HFFc6 (cell line): ENCODE measurements at places on chromosomes 1 and 21. TPM values are rescaled to one million over a fixed set of nuclear protein-coding genes. Genes with fewer than 3 reads are reported as not detected.

Gene RNU1-3
- total RNA-seq, result 1,140 to 1,455 TPM (median 1,191 TPM) in 3 replicates

Gene GIPC2
- total RNA-seq, result 0.18 to 1.00 TPM (median 0.48 TPM) in 3 replicates

Gene MTOR
- total RNA-seq, result 38.9 to 40.0 TPM (median 39.2 TPM) in 3 replicates

Gene GJA8
- total RNA-seq, result not detected in 2 replicates

Gene BARHL2
- total RNA-seq, result not detected in 3 replicates

Gene FBXO42
- 11.5 to 16.3 TPM (median 16.0 TPM) in 3 replicates for total RNA-seq

Gene MYOG
- not detected in 3 replicates for total RNA-seq

Gene RGS7
- total RNA-seq, result 2.1 to 3.0 TPM (median 2.7 TPM) in 3 replicates

- H3K4me3 ChIP-seq, result no peak overlapping the region
- DNase-seq, result no peak
- 0 out of 2 replicates have a peak, but pooled peaks cover 4% of the 10 kb centered on the region for H3K36me3 ChIP-seq
- no peak overlapping the region for H3K27ac ChIP-seq
- peaks cover 9% of the 10 kb centered on the region; the same call in 1 of the 2 replicates for H3K4me1 ChIP-seq
Measured at GRCh38 chr1:174656409-174657059, 208.8 kb downstream of the GPR52 start.

- no peak overlapping the region for H3K27ac ChIP-seq
- H3K27me3 ChIP-seq, result peaks cover 2% of the 10 kb centered on the region
- no peak overlapping the region for H3K4me3 ChIP-seq
- no peaks in the 10 kb centered on the region for H3K36me3 ChIP-seq
- H3K4me1 ChIP-seq, result peaks cover 39% of the 10 kb centered on the region
Measured at GRCh38 chr1:63935143-63935542, 161.3 kb downstream of the ROR1 start.

DNA sequence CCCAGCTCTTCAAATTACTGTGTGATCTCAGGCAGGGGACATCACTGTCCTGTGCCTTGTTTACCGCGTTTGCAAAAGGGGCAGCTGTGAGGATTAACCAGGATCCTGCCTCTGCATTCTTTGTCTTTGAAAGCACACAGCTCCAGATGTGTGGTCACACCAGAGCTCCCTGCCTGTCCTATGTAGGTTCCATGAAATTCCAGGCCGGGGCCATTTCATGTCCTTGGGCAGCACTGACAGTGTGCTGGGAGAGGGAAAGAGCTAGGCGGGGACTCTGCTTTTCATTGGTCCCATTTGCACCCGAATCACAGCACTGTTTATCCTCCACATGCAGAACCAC lies 42.2 kb upstream of the SELENON start:
- H3K4me1 ChIP-seq, result no peaks in the 10 kb centered on the region
- DNase-seq, result no peak
- peaks cover 59% of the 10 kb centered on the region for H3K27me3 ChIP-seq

DNA sequence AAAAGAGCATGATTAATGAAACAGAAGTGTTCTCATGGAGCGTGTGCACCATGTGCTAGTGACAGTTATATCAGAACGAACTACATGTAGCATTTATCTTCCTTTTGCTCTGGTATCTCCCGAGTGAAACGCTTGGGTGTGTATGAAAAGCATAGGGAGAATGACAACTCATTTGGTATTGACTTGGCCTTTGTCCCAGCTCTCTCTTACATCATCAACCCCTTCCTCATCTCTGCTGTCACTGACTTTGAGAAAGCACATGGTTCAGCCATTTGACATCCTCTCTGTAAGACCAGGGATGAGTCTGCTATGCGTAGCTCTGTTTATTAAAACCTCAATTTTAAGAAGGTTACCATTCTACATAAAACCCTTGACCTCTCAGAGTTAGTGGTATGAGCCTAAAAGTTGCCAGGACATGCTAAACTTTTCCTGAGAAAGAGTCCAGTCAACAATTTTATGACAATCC lies 201.0 kb downstream of the NRIP1 start:
- no peaks in the 10 kb centered on the region; the same call in 1 of the 2 replicates for H3K27me3 ChIP-seq
- peaks cover 14% of the 10 kb centered on the region for H3K36me3 ChIP-seq
- peak overlapping the region; percentile 12; the same call in 1 of the 2 replicates for H3K4me3 ChIP-seq

DNA sequence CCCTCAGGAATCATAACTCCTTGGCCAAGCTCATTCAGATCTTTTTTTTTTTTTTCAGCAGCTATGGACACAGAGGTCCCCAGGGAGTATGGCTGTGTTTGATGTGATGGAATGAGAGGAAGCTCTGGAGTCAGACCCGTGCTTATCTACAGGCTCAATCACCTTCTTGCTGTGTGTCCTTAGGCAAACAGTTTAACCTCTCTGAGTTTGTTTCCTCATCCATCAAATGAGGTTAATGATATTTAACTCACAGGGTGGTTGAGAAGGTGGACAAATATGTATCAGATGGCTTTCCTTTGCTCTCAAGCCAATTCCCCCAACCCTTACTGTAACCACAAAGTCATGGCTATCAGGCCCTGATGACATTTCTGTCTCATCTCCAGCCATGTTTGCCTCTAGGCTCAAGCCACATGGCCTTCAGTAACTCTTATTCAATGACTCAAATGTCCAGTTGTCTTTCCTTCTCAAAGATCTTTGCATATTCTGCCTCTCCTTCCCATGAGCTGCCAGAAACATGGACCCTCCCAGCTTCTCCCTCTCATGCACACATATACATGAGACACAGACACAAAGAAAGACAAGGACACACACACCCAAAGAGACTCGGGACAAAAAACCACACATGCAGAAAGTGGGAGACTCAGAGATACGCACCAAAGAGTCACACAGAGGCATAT lies 303.5 kb upstream of the KAZN start:
- no peaks in the 10 kb centered on the region for H3K4me1 ChIP-seq
- no peak for DNase-seq
- H3K36me3 ChIP-seq, result no peaks in the 10 kb centered on the region
- no peak overlapping the region for H3K27ac ChIP-seq
- no peak overlapping the region for H3K4me3 ChIP-seq

- H3K36me3 ChIP-seq, result no peaks in the 10 kb centered on the region
- H3K4me1 ChIP-seq, result no peaks in the 10 kb centered on the region
- H3K27ac ChIP-seq, result no peak overlapping the region
- no peak for DNase-seq
- no peak overlapping the region for H3K4me3 ChIP-seq
- peaks cover 3% of the 10 kb centered on the region; the same call in 1 of the 2 replicates for H3K27me3 ChIP-seq
Measured at GRCh38 chr1:57889676-57890320, 465.9 kb upstream of the DAB1 start.

DNA sequence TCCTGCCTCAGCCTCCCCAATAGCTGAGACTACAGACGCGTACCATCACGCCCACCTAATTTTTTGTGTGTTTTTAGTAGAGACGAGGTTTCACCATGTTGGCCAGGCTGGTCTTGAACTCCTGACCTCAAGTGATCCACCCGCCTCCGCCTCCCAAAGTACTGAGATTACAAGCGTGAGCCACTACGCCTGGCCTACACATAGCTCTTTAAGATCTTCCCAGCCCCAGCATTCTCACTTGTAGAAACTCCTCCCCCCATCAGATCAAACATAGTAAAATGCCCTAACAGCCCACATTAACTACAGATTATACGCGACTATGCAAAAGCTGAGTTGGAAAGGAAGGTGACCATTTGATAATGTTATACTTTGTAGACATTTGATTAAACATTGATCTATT lies 634.8 kb downstream of the MATN1 start:
- H3K4me1 ChIP-seq, result peaks cover 17% of the 10 kb centered on the region
- peaks cover 4% of the 10 kb centered on the region for H3K27me3 ChIP-seq
- H3K27ac ChIP-seq, result no peak overlapping the region
- DNase-seq, result no peak

GRCh38 chr1:219430419-219430818 lies 182.5 kb downstream of the ZC3H11B start:
- no peak overlapping the region for H3K4me3 ChIP-seq
- no peak overlapping the region for H3K27ac ChIP-seq
- no peak for DNase-seq
- no peaks in the 10 kb centered on the region for H3K36me3 ChIP-seq
- H3K27me3 ChIP-seq, result no peaks in the 10 kb centered on the region

GRCh38 chr1:233904633-233905415 lies at the start of gene SLC35F3:
SLC35F3 (plus strand) TSS chr1:233904676.
- H3K36me3 ChIP-seq, result peaks cover 12% of the 10 kb centered on the region
- peaks cover 2% of the 10 kb centered on the region; the same call in 1 of the 2 replicates for H3K27me3 ChIP-seq
- no peak within 1 kb of the TSS for H3K27ac ChIP-seq
- H3K4me3 ChIP-seq, result no peak within 1 kb of the TSS

- DNase-seq, result no peak
- H3K36me3 ChIP-seq, result no peaks in the 10 kb centered on the region
- peaks cover 4% of the 10 kb centered on the region; the same call in 1 of the 2 replicates for H3K4me1 ChIP-seq
- no peak overlapping the region for H3K27ac ChIP-seq
- no peak overlapping the region for H3K4me3 ChIP-seq
- H3K27me3 ChIP-seq, result peaks cover 6% of the 10 kb centered on the region; the same call in 1 of the 2 replicates
Measured at GRCh38 chr1:56973923-56974742, 8.3 kb upstream of the C8B start.

DNA sequence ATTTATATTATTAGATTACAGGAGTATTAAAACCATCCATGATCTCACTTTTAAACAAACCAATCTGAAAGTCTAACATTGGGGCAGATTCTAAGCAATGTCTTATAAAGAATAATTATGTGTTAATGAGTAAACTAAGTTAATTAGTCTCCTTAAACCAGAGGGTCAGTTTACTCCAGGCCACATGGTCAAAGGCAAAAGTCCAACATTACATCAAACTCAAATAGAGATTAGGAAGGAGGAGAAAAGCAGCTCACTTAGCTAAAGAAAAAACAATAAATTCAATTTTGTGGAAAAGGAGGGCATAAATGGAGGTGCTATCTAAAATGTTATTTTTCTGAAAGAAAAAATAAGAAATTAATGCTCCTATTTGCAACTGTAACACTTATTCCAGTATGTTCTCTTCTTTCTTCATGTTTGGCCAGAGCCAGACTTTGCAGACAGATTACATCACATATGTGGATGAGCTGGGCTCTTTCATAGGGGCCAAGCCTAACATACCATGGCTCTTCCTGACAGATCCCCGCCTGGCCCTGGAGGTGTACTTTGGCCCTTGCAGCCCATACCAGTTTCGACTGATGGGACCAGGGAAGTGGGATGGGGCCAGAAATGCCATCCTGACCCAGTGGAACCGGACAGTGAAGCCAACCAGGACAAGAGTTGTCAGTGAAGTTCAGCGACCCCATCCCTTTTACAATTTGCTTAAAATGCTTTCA lies 24.3 kb upstream of the FMO2 start:
- H3K27me3 ChIP-seq, result peaks cover 9% of the 10 kb centered on the region; the same call in 1 of the 2 replicates
- DNase-seq, result no peak

DNA sequence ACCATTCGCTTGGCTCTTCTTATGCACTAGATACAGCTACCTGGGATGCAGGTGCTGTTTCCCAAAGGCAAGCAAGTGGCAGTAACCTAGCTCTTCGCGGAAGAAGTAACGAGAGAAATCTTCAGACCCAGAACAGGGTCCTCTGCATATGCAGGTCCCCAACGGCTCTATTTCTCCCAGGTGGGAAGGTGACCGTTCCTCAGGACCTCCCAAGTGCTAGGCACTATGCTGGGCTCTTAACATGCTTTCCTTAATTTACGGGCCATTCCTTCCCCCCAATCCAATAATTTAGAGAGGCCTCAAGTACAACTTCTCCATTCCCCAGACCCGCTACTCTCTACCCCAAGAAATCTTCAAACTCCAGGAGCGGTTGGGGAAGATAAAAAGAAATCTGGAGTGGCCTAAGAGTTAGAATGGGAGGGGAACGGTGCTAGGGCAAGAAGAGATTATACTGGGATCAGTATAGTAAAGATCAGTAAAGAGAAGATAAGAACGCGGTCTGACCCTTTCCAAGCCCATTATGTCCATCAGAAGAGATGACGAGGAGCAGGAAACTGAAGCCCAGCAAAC lies 410 bp downstream of the TXNDC12 start:
- peaks cover 59% of the 10 kb centered on the region for H3K4me1 ChIP-seq
- DNase-seq, result no peak
- peaks cover 4% of the 10 kb centered on the region for H3K27me3 ChIP-seq
- H3K36me3 ChIP-seq, result peaks cover 23% of the 10 kb centered on the region
- peak overlapping the region; percentile 100 for H3K4me3 ChIP-seq
- peak overlapping the region; percentile 95 for H3K27ac ChIP-seq

- peaks cover 7% of the 10 kb centered on the region for H3K36me3 ChIP-seq
- peaks cover 5% of the 10 kb centered on the region; the same call in 1 of the 2 replicates for H3K27me3 ChIP-seq
- H3K27ac ChIP-seq, result no peak overlapping the region
Measured at GRCh38 chr21:31932470-31932764, 59.6 kb downstream of the HUNK start.

DNA sequence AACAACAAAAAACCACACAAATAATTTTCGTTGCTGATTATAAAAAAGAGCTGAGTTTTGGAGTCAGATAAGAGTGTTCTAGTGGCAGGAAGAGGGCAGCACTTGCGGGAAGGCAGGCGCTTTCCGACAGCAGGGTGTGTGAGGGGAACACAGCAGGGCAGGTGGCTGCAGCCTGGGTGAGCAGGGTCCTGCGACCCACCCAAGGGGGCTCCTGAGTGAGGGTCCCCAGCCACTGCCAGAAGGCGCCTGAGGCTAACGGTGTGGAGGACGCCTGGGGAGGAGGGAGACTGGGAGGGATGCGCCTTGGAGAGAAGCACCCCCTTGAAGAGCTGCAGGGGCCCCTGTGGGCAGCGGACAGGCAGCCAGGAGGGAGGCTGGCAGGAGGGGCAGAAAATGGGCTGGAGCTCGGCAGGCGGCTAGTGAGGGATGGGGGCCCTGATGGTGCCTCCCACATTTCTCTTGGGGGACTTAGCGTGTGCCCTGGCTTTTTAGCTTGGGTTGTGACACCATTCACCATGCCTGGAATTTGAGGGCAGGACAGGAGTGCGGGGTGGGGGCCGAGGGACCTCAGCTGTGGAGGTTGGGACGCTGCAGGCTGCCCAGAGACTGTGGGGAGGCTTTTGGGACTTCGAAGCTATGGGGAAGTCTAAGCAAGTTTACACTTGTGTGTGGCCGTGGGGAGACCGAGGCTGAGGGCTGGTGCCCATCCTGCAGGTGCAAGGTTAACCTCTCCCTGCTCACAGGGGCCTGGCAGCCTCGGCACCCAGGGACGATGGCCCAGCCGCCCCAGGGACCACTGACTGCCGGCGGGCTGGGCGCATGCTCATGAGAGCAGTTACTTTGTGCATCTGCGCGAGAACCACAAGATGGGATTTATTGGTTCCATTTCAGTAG lies 111.4 kb downstream of the SIK1 start:
- H3K27me3 ChIP-seq, result peaks cover 9% of the 10 kb centered on the region
- H3K4me1 ChIP-seq, result peaks cover 18% of the 10 kb centered on the region
- no peak for DNase-seq
- no peak overlapping the region for H3K27ac ChIP-seq
- no peak overlapping the region for H3K4me3 ChIP-seq
- H3K36me3 ChIP-seq, result peaks cover 5% of the 10 kb centered on the region

GRCh38 chr21:31394309-31394708 lies 50.2 kb upstream of the TIAM1 start:
- no peak overlapping the region for H3K27ac ChIP-seq
- H3K4me1 ChIP-seq, result no peaks in the 10 kb centered on the region

DNA sequence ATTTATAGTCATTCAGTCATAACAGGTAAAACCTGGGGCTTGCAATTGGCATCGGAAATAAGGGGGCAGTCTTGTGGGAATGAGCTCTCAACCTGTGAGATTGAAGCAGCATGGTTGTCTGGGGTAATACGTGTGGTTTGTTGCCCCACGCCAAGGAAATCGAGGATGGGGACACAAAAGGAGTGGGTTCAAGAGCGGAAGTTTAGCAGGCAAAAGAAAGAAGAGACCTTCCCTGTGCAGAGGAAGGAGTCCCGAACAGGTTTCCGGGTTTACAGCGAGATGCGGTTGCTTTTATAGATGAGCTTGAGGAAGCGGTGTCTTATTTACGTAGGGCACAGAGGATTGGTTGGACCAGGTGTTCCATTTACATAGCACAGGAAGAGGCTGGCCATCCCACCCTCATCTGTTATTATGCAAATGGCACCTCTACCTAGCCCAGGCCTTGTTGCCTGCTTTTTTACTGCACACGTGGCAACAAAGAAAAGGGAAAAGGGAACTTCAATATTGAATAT lies 37.3 kb downstream of the IFNAR1 start:
- peaks cover 4% of the 10 kb centered on the region; the same call in 1 of the 2 replicates for H3K27me3 ChIP-seq
- H3K36me3 ChIP-seq, result peaks cover 12% of the 10 kb centered on the region
- peaks cover 28% of the 10 kb centered on the region for H3K4me1 ChIP-seq
- DNase-seq, result no peak
- no peak overlapping the region for H3K27ac ChIP-seq
